GM12878 (cell line): ENCODE measurements at places on chromosomes 6 and 20. TPM values are rescaled to one million over a fixed set of nuclear protein-coding genes. Genes with fewer than 3 reads are reported as not detected.

DNA sequence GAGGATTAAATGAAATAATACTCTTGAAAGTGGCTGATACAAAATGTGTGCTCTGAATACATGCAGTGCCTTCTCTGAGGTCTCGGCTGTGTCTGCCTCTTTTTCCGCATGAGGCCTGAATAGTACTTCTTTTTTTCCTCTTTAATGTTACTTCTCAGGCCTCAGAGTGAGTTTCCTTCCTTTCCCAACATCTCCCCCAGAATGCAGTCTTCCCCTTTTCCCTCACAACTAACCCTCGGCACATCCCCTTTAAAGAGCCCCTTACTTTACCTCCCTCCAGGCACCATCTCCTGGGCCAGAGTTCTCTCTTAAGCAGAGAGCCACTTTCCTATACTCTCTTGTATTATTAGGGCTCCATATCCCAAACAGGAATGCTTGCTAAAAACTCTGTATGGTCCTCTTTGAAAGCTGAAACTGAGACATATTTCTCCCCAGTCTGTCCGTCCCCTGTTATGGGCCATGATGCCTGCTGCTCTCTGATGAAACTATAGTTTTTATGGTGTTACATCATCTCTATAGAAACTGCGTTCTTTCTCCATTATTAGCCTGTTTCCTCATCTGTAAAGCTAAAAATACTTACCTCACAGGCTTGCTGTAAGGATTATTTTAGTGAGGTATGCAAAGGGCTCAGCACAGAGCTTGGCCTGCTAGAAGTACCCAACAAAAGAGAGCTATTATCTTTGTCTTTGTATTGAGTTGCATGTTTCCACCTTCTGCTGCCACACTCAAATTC is 2.3 kb downstream of the PLAGL2 start:
- DNase-seq, result no peak

Gene RAET1G
- not detected in 2 replicates for polyA plus RNA-seq

- DNase-seq, result no peak
Measured at GRCh38 chr20:31740208-31740607, 1.1 kb downstream of the TPX2 start.

DNA sequence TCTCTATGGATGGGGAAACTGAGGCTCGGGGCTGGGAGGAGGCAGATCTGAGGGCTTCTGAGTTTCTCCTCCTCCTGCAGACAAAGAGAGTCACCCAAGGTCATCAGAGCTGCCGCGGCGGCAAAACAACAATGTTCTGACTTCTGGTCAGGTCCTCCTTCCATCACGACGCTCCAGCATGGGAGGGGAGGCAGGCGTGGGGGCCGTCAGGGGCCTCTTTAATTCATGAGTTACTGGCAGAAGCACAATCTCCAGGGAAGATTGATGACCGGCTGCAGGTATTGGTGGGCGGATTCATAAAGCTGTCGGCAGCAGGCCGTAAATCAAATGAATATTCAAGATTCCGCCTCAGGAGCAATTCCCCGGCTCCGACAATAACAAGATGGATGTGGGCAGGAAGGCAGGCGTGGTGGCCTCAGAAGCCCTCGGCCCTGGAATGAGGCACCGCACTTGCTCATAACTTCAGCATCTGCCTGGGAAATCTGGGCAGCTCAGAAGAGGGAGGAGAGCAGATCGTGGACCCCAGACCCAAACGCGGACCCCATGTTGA is 19.1 kb downstream of the PCK1 start:
- no peak for DNase-seq

DNA sequence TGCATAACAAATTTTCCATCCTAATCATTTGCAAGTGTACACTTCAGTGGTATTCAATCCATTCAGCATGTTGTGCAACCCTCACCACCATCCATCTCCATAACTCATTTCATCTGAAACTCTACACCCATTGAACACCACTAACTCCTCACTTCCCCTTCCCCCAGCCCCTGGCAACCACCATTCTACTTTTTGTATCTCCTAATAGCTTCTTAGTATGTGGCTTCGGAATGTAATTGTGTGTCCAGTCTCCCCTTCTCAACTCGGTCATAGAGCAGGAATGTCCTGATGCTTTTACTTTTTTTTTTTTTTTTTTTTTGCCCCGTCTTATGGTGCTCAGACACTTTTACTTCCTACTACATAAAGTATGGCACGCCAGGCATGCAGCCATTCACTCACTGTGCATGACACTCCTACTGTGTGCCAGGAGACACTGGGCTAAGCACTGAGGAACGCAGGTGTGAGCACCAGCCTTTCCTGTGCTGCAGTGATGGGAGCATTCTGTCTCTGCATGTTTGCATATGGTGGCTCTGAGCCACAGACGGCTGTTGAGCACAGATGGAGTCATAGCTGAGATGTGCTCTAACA is 15.3 kb downstream of the HCK start:
- no peak for DNase-seq

DNA sequence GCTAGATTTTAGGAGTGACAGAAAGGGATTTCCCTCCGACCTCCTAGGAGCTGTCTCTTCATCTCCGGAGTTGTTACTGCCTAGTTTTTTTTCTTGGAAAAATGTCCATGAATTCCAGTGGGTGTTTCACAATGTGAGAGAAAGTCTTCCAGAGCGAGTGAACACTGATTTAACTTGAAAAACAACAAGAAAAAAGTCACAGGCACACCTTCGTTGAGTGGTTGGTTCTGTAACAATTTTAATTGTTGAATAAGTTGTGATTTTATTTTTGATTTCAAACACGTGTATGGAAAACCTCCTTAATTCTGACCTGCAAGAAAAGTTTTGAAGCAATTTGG is 2.9 kb downstream of the TFAP2C start:
- no peak for DNase-seq

DNA sequence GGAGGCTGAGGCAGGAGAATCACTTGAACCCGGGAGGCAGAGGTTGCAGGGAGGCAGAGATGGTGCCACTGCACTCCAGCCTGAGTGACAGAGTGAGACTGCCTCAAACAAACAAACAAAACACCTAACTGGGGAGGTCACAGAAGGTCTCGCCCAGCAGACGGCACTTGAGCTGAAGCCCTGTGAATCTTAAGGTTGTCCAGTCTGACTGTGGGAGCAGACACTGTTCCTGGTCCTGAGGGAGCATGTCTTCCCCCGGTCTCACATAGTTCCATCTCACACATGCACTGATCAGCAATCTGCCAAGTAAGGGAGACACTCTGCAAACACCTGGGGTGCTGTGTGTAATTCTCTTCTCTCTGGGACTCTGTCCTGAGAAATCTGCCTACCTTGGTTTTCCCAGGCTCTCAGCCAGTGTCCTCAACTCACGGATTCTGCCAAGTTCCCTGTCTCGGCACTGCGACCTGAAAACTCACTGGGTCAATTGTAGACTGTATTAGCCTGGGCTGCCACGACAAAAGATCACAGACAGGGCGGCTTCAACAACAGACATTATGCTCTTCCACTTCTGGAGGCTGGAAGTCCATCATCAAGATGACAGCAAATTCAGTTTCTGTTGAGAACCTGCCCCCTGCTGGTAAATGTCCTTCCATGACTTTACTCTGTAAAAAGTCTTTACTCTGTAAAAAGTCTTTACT is 94.3 kb downstream of the JPH2 start:
- no peak for DNase-seq

- DNase-seq, result no peak
Measured at GRCh38 chr6:166153966-166154365, 13.7 kb downstream of the TBXT start.

- DNase-seq, result no peak
Measured at GRCh38 chr6:41272591-41273240, 13.8 kb downstream of the TREM1 start.

DNA sequence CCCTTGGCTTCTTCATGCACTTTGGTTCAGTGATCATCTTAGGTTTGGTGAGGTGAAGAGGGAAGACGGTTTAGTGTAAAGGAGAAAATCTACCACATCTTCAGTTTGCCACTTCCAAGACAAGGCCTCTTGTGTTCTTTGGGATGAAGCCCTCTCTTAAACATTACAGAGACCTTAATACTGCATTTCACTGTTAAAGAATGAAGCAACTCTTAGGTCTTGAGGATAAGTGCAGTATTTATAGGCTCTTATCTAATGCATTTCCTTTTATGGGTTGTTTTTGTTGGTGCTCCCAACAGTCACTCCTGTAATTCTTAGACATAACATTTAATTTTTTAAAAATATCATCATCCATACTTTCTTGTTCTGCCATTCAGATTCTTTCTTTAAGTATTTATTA is 139.9 kb upstream of the LAMP5 start:
- no peak for DNase-seq

Gene ADGRF5
- not detected in 2 replicates for polyA plus RNA-seq

GRCh38 chr6:9100869-9101580 is 665.7 kb upstream of the SLC35B3 start:
- no peak for DNase-seq

Gene EPB41L1
- 0.27 and 0.76 TPM in 2 replicates for polyA plus RNA-seq

DNA sequence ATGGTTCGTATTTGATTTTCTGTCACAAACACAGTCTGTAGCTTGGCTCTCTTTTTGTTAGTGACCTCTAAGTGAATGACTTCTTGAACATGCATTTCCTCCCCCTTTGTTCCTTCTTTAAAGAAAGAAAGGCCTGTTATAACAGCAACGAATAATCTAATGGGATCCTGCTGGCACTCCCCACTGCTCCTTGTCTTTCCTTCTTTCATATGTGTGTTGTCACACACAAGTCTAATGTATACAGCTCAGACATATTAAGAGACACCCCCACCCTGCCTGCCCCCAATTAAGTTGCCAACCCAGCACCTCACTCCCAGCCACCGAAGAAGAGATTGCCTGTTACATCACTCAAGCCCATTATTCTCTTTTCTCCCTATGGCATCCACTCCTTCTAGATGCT is 4.9 kb upstream of the SAMD5 start:
- DNase-seq, result no peak

GRCh38 chr20:44956410-44956809 is 3.8 kb downstream of the TOMM34 start:
- DNase-seq, result no peak

DNA sequence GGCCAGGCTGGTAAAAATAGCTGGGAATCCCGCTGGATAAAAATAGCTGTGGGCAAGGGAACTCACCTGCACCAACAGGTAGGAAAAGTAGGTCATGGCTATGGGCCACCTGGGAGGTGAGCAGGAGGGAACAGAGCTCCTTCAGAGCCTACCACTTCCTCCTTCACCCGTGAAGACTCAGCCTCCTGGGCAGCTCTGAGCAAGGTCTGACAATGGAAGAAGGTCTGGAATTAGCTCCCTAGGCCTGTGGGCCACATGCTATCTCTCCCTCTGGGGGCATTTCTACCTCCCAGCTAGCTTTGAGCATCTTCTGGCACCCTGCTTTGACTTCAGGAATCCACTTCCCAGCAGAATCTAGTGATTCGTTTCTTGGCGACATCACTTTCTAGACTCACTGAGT is 153.9 kb downstream of the MRPL14 start:
- no peak for DNase-seq

DNA sequence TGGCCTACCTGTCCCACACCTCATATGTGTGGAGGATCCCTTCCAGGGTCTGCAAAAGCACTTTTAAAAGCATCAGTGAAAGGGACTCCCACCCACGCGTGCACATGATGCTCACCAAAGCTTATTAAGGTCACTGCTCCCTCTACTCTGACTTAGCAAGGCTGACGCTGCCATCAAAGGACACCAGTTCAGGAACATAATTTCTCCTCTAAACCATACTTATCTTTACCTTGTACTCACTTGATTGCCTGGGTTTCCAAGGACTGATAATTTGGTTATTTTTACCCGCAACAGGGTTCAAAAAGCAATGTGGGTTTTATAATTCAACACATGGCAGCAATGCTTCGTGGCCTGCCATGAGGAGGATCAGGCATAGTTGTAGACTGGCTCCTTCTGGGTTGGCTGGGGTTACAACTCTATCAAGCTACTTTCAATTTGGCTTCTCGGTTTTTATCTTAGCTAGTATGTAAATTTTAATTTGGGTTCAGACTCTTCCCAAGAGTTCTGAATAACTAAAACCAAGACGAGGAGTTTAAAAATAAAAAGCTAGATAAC is 52.2 kb upstream of the EMILIN3 start:
- DNase-seq, result no peak

- DNase-seq, result no peak
Measured at GRCh38 chr6:96812077-96812703, 25.1 kb downstream of the GPR63 start.

GRCh38 chr20:8631271-8631670 is 437.6 kb upstream of the PLCB4 start:
- DNase-seq, result no peak

DNA sequence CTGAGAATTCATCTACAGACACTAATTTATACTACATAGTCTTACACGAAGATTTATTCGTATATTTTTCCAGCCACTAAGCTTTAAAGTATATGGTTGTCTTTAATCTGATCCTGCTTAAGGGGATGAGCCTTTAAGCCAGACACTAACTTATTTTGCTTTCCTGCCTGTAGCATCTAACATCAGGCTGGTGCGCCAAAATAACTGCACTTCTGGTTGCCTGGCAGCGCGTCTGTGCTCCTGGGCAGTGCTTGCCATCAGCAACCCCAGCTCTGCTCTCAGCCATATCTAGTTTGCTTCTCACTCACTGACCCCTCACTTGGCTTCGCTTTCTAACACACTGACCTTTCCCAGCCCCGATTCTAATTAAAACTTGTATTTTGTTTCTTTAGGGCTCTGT is 21.8 kb downstream of the HMGCLL1 start:
- DNase-seq, result no peak

DNA sequence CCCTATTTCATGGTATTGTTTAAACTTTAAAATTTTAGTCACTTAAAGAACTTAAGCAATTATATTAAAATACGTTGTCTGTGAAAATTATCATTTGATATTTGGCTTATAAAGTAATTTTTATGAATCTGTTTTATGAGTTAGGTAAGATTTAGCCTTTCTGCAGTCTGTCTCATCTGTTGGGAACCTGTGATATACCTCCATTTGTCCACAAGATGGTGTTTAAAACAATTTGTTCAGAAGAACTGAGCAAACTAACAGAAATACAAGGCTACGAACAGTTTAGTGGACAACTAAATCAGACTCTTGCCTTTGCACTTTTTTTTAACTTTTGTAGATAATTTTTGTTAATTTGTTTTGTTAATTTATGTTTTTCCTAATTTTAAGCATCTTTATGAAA is 92.4 kb downstream of the COL9A1 start:
- no peak for DNase-seq

DNA sequence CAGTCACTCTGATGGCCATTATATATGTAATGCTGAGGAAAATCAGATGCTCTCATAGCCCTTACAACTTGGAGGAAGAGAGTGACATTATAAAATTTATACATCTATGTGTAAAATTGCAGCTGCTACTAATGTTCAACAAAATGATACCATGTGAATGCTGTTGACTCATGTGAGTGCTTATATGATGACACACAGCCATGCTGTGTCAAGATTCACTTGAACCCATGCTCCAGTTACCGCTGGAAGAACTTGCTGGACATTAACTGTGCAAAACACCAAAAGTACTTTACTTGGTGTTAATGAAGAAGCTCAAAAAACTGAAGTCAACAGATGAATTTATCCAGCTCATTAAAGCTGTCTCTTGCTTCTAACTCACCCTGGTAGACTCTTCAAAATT is 318.9 kb upstream of the PLCB4 start:
- no peak for DNase-seq
